ENCODE measurements at places on chromosomes 7 and 10.

- DNase-seq, result peak; percentile 42
Observed at GRCh38 chr10:21494191-21495001, 31.1 kb downstream of the SKIDA1 start.

DNA sequence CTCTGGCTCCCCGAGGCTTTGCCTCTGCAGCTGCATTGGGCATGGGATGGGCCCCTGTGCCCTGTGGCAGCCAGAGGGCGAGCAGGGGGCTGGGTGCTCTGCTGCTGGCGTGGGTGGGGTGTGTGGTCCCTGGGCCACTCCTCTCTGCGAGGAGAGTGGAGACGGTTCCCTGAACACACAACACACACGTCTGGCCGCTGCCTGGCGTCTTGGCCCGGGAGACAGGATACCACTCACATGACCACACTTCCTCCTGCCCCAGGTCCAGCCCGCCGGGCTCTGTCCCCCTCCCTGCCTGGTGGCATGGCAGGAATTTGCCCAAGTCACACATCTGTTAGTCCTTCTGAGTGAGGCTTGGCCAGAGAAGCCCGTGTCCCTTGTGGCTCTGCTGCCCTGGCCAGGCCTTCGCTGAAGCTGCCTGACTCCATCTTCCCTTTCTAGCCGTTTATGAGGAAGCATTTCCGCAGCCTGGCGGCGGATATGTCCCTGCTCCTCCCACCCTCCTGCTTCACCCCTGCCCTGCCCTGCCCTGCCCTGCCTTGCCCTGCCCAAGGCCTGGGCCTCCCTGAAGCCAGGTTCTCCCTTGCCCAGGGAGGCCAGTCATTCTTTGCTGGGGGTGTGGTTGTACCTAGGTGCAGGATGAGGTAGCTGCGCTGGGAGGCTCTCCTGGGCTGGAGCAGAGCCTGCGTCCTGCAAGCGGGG, 3.0 kb downstream of the BRI3 start:
- DNase-seq, result no peak

DNA sequence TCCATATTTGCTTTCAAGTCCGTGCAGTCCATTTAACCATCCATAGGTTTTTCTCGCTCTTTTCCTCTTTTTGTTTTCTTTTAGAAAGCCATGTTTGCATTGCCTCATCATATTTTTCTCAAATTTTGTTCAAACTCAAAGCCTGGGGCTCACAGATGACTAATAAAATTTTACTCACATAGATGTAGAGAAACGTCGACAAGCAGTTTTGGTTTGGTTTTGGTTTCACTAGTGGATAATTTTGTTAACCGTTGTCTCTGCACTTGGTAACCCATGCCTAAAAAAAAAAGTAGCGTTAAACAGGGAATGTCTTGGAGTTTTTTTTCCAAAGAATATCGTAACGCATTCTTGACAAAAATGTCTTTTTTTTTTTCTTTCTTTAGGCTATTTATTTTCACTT, 344.2 kb upstream of the GALNT17 start:
- DNase-seq, result no peak

GRCh38 chr10:8498881-8499280, 444.4 kb downstream of the GATA3 start:
- no peak for DNase-seq

DNA sequence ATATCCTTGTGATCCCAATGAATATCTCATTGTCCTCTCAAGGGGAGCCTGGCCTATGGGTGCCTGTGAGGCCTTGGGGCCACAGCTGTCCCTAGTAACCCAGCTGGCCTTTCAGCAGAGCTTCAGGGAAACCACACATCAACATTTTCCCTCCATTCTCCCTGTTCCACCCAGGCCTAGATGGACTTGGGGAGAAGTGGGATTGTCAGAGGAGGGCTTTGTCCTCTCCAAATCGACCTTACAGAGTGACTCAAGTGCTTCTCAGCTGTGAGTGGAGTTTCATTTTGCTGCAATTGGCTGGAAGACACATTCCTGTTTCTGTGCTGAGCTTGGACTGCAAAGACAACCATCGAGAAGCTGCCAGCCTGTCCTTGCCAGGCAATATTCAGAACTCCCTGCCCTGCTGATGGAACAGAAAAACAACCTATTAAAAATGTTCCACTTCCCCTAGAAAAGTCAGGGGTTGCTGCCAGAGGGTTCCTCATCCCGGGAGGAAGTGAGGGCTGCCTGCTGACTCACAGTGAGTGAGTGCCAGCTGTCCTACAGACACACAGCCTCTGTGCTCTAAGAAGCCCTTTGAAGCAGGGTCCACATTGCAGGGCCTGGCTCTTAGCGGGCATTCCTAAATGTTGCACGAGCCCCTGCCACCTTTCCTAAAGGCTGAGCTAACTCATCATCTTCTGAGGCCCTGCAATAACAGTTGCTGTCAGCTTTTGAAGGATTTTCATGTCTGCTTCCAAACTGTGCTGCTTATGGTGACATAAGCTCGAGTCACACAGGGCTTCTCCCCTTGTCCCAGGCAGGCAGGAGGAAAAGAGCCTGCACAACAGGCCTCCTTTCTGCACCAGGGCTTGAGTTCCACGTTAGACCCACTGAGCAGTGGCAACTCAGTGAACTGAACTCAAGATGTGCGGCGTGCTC, 20.5 kb downstream of the STRA8 start:
- DNase-seq, result no peak

GRCh38 chr7:37534893-37535610, 86.4 kb upstream of the ELMO1 start:
- no peak for DNase-seq

DNA sequence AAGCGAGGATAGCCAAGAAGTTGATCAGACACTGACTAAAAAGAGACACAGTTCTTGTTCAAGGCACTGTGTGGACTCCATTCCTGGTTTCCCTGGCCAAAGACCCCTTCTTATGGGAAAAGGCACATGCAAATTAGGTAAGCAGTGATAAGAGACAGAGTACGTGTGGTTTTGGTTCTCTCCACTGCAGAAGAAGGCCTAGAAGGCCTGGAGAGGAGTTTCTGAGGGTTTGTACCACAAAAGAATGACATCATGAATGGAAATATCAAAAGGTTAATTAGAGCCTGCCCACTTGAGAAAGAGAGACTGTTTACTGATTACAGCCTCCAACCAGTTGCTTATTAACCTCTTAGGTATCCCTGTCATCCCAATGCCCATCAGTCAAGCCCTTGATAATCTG, 137.5 kb downstream of the ZNF365 start:
- no peak for DNase-seq

DNA sequence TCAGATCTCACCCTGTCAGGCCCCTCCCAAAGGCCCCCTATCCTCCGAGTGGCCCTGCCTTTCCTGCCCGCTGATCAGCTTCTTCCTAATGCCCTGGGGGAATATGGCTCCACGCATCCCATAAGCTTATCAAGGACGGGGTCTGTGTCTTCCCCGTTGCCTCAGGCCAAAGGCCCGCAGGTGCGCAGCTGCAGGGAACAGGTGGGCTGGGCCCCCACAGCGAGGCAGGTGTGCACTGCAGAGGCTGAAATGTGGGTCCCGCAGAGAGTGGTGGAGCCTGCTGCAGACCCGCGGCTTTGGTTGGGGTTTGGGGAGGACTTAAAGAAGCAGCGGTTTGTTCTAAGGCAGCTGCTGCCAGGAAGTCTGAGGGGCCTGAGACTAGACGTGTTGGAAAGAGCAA, 220.8 kb upstream of the TCERG1L start:
- DNase-seq, result no peak

DNA sequence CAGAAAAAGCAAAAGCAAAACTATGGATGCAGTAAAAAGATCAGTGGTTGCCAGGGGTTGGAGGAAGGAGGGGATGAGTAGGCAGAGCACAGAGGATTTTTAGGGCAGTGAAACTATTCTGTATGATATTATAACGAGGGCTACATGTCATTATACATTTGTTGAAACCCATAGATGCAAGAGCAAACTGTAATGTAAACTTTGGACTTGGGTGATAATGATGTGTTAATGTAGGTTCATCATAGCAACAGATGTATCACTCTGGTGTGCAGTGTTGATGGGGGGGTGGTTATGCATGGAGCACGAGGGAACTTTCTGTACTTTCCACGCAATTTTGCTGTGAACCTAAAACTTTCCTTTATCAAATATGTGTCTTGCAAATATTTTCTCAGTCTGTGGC, 23.2 kb downstream of the SLK start:
- DNase-seq, result no peak

GRCh38 chr10:4301291-4302045, 516.5 kb upstream of the KLF6 start:
- no peak for DNase-seq

GRCh38 chr10:31194986-31195385, 124.0 kb upstream of the ZEB1 start:
- no peak for DNase-seq

- no peak for DNase-seq
Observed at GRCh38 chr7:28847681-28848080, 110.4 kb downstream of the TRIL start.

DNA sequence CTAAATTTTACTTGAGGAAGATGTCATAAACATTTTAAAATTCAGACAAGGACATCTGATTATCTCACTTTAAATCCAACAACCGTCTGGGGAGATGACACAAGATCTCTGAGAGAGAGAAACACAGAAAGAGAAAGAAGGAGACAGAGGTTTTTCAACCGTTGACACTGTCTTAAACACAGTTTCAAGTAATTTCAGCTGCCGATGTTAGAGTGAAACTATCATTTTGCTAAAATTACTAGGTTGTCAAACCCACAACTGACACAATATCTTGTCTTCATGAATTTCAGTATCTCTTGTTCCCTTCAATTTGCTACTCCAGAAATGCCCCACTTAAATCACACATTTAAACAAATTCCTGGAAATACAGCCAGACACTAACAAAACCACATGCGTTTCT, 174.8 kb downstream of the RAPGEF5 start:
- DNase-seq, result no peak

DNA sequence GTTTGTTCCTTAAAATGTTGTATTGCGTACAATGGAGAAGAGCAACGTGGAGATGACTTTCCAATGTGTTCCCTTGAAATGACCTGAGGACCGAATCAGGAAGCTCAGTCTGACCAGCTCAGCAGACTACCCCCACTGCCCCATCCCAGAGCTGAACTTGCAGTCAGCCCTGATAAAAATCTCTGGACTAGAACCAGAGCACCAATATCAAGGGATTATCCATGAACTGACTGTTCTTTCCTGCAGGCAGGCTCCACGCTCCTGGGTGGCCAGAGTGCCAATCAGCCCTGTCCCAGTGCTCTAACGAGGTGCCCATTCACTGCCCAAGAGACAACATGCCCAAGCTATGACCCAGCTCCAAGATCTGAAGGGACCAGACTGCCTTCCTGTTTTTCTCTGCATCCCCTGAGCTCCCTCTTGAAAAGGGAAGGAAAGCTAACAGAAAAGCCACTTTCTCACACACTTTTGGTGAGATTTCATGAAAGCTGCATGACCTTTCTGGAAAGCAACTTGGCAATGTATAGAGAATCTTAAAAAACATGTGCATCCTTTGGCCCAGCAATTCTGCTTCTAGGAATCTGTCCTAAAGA, 130.2 kb downstream of the KCNMA1 start:
- DNase-seq, result no peak

GRCh38 chr7:22688084-22688483, 38.9 kb upstream of the IL6 start:
- DNase-seq, result no peak

DNA sequence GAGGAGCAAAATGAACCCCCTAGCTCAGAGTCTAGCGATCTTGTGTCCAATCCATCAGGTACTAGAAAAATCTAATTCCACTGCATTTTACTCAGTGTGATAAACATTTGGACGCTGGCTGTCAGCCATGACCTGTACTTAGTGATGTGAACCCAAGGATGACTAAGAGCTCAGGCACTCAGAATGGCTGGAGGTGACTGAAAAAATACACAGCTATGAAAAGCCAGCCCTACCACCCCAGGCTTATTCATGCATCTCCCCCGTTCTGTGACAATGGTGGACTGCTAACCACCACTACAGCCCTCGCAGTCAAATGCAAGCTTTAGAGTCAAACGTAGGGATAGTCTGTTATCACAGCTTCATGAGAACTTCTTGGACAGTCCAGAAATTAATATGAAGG, 14.9 kb downstream of the AFAP1L2 start:
- DNase-seq, result no peak

- peak; percentile 72 for DNase-seq
Observed at GRCh38 chr10:133318494-133319127, 9.9 kb downstream of the ZNF511 start.

GRCh38 chr7:2433713-2434550, 30.5 kb downstream of the CHST12 start:
- DNase-seq, result no peak

- DNase-seq, result peak; percentile 81
Observed at GRCh38 chr7:55534262-55534915, 37.9 kb downstream of the VOPP1 start.

DNA sequence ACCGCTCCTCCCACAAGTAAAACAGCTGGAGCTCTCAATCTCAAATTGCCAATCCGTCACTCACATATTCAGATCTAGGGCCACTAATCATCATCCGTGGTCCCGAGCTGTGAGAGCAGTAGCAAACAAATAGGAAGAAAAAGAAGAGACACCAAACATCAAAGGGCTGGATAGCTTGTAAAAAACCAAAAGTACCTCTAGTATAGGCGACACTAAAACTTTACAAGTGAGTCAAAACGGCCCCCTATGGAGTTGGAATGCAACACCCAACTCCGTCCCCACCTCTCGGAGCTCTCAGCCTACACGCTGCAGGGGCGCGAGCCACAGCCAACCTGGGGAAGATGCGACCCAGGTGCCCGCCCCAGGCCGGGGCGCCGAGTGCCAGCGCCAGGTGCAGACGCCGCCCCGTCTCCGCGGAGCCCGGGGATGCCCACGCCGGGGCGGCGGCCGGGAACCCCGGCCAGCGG, 581 bp downstream of the FAM3C start:
- DNase-seq, result peak; percentile 68

DNA sequence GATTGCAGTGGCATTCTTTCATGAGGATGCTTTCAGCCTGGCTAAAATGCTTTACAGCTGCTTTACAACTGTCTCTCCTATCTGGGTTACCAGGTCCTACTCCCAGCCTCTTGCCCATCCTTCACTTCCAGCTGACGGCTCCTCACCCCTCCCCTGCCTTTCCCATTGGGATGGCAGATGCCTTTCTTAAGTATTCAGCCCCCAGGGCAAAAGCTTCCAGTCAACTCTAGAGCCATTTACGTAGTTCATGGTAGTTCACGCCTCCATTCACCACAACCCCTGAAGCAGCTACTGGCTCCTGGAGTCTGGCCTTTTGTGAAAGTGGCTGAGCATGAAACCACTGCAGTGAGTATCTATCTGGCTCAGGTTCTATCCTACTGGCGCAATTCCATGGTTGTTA, 17.2 kb upstream of the BMPER start:
- no peak for DNase-seq

- no peak for DNase-seq
Observed at GRCh38 chr7:106062521-106062931, 49.6 kb downstream of the SYPL1 start.

DNA sequence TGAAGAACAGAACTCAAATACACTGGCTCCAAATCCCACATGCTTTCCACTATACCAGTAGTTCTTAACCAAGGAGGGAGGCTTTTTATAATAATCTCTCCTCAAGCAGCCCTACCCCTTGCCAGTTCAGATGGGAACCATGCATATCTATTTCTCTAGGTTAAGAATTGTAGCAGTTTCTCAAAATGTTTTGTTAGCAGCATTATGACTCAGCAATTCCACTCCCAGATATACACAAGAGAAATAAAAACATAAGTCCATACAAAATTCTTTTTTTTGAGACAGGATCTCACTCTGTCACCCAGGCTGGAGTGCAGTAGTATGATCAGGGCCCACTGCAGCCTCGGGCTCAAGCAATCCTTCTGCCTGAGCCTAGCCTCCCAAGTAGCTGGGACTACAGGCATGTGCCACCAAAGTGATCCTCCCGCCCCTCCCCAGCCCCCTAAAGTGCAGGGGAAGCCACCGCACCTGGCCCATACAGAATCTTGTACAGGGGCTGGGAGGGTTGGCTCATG, 18.1 kb downstream of the YWHAG start:
- no peak for DNase-seq
